ENCODE measurements at places on chromosomes 6 and 20. TPM values are rescaled to one million over a fixed set of nuclear protein-coding genes. Genes with fewer than 3 reads are reported as not detected.

Gene PRSS16
- total RNA-seq = 11.2 TPM

Gene COL19A1
- total RNA-seq = not detected

Gene NHLRC1
- 6.9 TPM for total RNA-seq

Gene OR2J2
- not detected for total RNA-seq

GRCh38 chr20:15139522-15139921, 802.1 kb upstream of the FLRT3 start:
- DNase-seq = no peak

- no peak for DNase-seq
These were observed 706 bp downstream of the DDO start for GRCh38 chr6:110414669-110415068.

GRCh38 chr20:37911838-37912281, 8.9 kb downstream of the VSTM2L start:
- DNase-seq = peak; percentile 53

DNA sequence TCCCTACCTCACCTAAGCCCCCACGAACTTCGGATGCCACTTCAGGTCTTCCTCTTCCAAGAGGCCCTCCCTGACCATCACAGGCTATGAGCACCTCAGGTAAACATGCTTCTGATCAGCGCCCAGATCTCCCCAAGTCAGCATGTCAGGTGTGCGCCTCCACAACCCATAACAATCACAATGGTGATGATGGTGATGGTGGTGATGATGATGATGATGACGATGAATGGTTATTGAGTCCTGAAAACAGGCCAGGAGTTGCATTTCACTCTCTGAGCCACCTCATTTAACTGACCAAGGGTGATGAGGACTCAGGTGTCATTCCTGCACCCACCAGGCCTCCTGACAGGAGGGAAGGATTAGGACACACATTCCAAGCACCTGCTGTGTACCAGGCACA, 426.6 kb upstream of the SULF2 start:
- no peak for DNase-seq

- DNase-seq = no peak
These were observed 71.6 kb downstream of the GPX5 start for GRCh38 chr6:28597217-28597835.

DNA sequence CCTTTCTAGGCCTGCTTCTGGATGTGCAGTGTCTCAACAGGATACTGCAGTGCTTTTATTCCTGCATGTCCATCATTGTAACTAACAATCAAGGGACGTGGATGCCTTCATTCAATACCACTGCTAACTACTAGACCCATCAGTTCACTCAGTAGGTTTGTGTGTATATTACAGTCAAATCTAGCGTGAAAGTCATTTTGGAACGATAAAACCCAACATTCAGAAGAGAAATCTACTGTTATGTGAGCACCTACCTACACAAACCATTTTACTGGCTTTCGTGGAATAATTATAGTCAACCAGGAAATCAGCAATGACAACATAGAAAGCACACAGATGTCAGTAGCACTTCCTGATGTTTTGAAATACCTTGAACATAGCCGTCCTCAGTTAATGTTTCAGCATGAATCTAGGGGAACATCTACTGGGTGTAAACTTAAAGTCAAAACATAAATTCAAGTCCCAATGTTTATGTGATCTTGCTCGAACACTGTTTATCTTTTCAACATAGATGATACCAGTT, 270.6 kb downstream of the FARS2 start:
- DNase-seq = no peak

GRCh38 chr20:54160065-54161007, 13.4 kb downstream of the CYP24A1 start:
- no peak for DNase-seq

GRCh38 chr20:62405108-62405980, 1.7 kb downstream of the CABLES2 start:
- no peak for DNase-seq
